ENCODE measurements at places on chromosomes 2 and 18.

DNA sequence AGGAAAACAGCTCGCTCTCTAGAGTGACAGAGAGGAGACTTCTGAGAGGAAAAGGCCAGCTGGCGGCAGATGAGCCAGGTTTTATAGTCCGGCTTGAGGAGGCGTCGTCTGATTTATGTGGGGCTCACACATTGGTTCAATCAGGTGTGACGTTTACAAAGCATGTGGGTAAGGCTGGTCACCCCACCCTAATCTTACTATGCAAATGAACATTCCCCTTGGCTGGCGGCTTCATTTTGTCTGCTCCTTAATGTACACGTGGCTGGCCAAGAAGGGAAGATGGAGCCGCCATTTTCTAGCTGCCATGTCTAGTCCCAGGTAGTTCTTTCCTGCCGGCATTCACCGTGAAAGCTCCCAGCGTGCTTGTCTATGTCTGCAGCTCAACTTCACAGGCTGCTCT lies 299.1 kb upstream of the SPRED2 start:
- no peak for DNase-seq

- DNase-seq: no peak
Measured at GRCh38 chr2:191170773-191171172, 20.0 kb upstream of the STAT4 start.

- DNase-seq: no peak
Measured at GRCh38 chr18:58584200-58585127, 44.4 kb downstream of the ALPK2 start.

GRCh38 chr2:224077773-224078507 lies 38.9 kb upstream of the SERPINE2 start:
- no peak for DNase-seq
